Astrocyte (in vitro differentiated cells and primary cell): ENCODE measurements at places on chromosomes 5 and 9. TPM values are rescaled to one million over a fixed set of nuclear protein-coding genes. Genes with fewer than 3 reads are reported as not detected.

DNA sequence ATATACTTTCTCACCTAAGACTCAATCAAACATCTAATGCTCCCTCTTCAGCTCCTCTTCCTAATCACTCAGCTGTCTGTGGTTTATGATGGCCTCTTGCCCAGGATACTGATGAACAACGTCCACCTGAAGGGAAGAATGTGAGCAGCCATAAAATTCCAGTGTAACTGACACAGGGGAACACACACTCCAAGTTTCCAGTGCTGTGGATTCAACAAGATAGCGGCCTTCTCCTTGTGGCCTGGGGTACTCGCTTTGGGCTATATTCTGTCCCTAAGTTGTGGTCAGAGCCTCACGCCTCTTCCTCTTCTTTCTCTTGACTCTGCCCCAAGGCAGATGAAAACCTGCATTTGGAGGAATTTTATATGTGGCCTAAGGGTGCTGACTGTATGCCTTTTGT, 11.7 kb downstream of the B4GALT1 start:
- H3K36me3 ChIP-seq = no peaks in the 10 kb centered on the region
- no peak overlapping the region for H3K4me3 ChIP-seq
- no peaks in the 10 kb centered on the region for H3K27me3 ChIP-seq
- DNase-seq = peak; percentile 49

DNA sequence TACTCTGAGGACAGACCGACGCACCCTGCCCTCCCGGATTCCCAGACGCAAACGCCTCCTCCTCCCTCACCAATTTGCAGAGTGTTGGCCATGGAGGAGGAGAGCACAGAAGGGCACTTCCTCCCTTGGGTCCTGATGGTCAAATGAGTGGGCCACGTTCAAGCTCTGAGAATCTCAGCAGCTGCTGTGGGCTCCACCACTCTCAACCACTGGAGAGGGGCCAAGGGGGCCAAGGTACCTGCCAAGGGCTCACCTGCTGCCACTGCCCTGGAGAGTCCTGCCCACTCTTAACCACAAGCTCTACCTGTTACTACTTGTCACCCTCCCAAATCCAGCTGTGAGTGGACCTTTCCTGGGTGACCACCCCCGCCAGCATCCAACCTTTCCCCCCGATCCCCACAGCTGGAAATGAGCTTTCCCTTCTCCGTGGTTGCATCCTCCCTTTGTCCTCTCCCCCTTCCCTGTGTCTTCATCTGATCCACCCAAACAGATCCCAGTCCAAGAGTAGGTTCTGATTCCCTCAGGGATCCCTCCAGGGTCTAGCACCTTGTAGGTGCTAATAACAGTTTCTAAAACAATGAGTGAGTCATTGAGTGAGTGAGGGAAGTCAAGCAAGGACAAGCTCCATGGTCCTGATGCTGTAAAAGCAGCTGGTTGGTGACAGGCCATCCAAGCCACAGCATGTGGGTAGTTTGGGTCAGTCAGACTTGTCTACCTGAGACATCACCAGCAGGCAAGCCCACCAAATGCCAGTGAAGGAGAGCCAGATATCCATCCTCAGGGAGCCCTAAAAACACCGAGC, 69.7 kb downstream of the FAM114A2 start:
- H3K4me3 ChIP-seq = no peak overlapping the region
- peaks cover 5% of the 10 kb centered on the region for H3K27me3 ChIP-seq
- H3K36me3 ChIP-seq = no peaks in the 10 kb centered on the region
- H3K27ac ChIP-seq = no peak overlapping the region
- H3K4me1 ChIP-seq = peaks cover 5% of the 10 kb centered on the region

Gene UNC13B
- total RNA-seq = 26.1 and 30.5 TPM in 2 replicates

GRCh38 chr5:79488775-79489174, 25.2 kb downstream of the HOMER1 start:
- H3K4me3 ChIP-seq = no peak overlapping the region
- H3K27me3 ChIP-seq = no peaks in the 10 kb centered on the region
- H3K36me3 ChIP-seq = no peaks in the 10 kb centered on the region
- peak; percentile 80 for DNase-seq

Gene HCN1
- total RNA-seq = 0.11 and 0.17 TPM in 2 replicates

- peaks cover 4% of the 10 kb centered on the region for H3K4me1 ChIP-seq
- no peaks in the 10 kb centered on the region for H3K27me3 ChIP-seq
- no peaks in the 10 kb centered on the region for H3K36me3 ChIP-seq
- H3K4me3 ChIP-seq = no peak overlapping the region
These were observed 48.3 kb upstream of the DNAH5 start for GRCh38 chr5:13992795-13993194.

Gene MYOZ3
- 5.5 and 9.4 TPM in 2 replicates for total RNA-seq

DNA sequence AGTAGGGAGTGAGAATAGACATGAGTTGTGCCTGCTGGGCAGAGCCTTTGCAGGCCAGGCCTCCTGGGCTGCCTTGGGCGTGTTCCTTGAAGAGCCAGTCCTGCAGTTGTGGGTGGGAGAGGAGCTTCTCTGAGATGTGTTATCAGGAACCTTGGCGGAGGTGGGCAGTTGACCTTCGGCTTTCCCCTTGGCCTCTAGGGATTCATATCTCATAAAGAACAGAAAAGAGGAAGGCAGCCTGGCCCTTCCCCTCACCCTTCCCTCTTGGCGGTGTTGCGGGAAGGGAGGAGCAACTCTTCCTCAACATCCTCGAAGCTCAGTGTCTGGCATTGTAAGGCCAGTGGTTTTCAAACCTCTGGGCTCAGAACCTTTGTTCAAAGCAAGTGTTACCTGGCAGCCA, 59.2 kb downstream of the DAPK1 start:
- H3K36me3 ChIP-seq = no peaks in the 10 kb centered on the region
- no peak overlapping the region for H3K27ac ChIP-seq
- peaks cover 5% of the 10 kb centered on the region for H3K4me1 ChIP-seq
- no peak overlapping the region for H3K4me3 ChIP-seq
- DNase-seq = no peak
- H3K27me3 ChIP-seq = no peaks in the 10 kb centered on the region

DNA sequence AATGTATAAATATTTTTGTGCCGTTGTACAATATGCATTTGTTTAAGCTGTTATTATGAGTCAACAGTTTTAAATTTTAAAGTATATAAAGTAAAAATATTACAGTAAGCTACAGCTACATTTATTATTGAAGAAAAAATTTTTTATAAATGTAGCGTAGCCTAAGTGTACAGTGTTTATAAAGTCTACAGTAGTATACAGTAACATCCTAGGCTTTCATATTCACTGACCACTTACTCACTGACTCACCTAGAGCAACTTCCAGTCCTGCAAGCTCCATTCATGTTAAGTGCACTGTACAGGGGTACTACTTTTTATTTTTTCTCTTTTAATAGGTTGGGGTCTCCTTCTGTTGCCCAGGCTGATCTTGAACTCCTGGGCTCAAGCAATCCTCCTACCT, 30.6 kb downstream of the SIL1 start:
- no peak for DNase-seq
- no peaks in the 10 kb centered on the region for H3K27me3 ChIP-seq
- no peak overlapping the region for H3K27ac ChIP-seq

DNA sequence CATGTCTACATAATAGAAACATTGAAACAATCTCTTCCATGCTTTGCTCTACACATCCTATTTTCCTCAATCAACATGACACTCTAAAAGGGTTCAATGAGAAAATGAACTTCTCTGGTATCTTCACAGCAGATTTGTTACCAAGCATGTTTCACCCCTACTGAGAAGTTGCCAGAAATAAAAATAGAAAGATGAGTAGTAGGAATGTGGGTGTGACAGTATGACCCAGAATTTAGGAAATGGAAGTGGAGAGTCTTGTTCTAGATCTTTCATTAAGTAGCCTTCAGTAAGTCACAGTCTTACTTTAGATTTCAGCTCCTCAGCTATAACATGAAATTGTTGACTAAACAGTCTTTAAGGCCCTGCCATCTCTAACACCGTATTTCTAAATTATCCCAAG, 581.8 kb downstream of the EFNA5 start:
- H3K27me3 ChIP-seq = no peaks in the 10 kb centered on the region
- no peak overlapping the region for H3K4me3 ChIP-seq
- no peaks in the 10 kb centered on the region for H3K36me3 ChIP-seq
- H3K4me1 ChIP-seq = no peaks in the 10 kb centered on the region
- no peak for DNase-seq
